Left renal pelvis (tissue), 4 donors: ENCODE measurements at places on chromosomes 4 and X. TPM values are rescaled to one million over a fixed set of nuclear protein-coding genes. Genes with fewer than 3 reads are reported as not detected.

KIF4A gene
- polyA plus RNA-seq: 18.7 TPM

PLAC8 gene
- 3.3 TPM for polyA plus RNA-seq

ADGRL3 gene
- polyA plus RNA-seq: 61.0 TPM

UGT8 gene
- polyA plus RNA-seq: 69.5 TPM

BLOC1S4 gene
- 13.2 TPM for polyA plus RNA-seq

MAGEA3 gene
- polyA plus RNA-seq: not detected
